Ammon's horn (tissue), 1 donor: ENCODE measurements at places on chromosomes 5 and 9.

GRCh38 chr5:94618029-94618492 is 343 bp downstream of the KIAA0825 start:
- DNase-seq = peak; percentile 75

GRCh38 chr9:123997665-123998277 is 13.8 kb upstream of the LHX2 start:
- DNase-seq = peak; percentile 76

GRCh38 chr9:6702707-6703106 is 55.1 kb upstream of the KDM4C start:
- DNase-seq = no peak

- no peak for DNase-seq
Measured at GRCh38 chr9:33752130-33752637, 43.2 kb upstream of the PRSS3 start.

GRCh38 chr5:111309384-111309783 is 85.2 kb downstream of the CAMK4 start:
- no peak for DNase-seq

- no peak for DNase-seq
Measured at GRCh38 chr5:179621551-179622214, 1.8 kb downstream of the HNRNPH1 start.

GRCh38 chr9:130692321-130692720 is 1.3 kb upstream of the EXOSC2 start:
- peak; percentile 37 for DNase-seq

DNA sequence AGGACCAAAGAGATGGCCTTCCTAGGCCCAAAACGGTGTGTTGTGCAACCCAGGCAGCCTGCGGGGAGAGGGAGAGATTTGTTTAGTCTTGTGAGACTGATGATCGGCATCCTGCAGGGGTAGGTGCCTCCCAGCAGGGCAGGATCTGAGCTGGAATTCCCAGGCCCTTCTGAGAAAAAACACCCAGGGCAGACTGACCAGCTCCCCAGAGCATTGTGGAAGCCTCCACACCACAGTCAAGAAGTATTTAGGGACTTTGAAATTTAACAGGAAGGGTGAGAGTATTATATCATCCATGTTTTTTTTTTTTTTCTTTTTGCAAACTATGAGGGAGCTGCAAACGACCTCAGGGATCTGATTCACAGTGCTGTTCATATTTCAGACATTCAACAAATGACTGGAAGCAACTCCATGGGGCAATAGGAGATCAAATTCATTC is 104.5 kb upstream of the LHFPL2 start:
- no peak for DNase-seq

DNA sequence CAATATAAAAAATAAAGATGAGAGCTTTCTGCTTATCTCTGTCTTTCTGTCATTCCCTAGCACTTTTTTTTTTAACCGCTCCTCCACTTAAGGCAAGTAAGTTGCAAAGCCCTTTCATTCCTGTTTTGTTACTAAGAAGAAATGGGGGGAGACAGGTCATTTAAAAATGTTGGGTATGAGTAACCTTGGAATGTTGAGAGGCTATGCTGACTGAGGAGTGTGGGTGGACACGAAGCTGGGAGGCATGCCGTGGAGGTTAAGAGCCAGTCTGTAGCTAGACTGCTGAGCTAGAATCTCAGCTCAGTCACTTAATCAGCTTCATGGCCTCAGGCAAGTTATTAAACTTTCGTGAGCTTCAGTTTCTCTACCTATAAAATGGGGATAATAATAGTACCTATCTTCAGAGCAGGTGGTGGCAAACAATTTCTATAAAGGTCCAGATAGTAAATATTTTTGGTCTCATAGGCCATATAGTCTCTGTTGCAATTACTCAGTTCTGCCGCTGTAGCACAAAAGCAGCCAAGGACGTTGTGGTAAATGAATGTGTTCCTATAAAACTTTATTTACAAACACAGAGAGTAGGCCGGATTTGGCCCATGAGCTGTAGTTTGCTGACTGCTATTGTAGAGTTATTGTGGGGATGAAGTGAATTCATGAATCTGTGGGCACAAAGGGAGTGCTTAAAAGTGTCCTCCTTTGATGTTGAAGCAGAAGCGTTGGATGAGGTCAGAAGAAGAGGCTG is 220.0 kb downstream of the GABBR2 start:
- DNase-seq = no peak

GRCh38 chr9:7174884-7175283 is 417.1 kb downstream of the KDM4C start:
- DNase-seq = no peak

- no peak for DNase-seq
Measured at GRCh38 chr5:159003045-159004030, 96.4 kb downstream of the EBF1 start.

- DNase-seq = no peak
Measured at GRCh38 chr9:114720086-114720676, 38.2 kb upstream of the TEX48 start.

DNA sequence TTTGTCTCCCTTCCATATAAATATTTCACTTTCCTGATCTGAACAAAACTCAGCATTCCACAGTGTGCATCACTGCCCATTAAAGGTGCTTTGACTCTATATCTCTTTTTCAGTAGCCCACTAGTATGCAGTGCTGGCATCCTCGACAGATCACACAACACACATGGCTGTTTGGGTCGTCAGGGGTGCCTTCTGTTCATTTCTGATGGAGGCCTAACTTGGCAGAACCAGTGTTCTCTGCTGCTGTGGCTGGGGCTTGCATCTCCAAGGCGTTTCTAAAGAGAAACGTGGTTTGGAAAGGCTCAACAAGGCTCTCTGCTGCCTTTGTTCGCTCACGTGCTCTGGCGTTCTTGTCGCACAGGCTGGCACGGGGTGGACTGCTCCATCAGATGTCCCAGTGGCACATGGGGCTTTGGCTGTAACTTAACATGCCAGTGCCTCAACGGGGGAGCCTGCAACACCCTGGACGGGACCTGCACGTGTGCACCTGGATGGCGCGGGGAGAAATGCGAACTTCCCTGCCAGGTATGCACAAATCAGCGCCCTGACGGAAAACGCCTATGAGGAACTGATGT is 97.7 kb upstream of the PRRC1 start:
- peak; percentile 49 for DNase-seq

- DNase-seq = peak; percentile 45
Measured at GRCh38 chr5:142845402-142845921, 75.3 kb downstream of the ARHGAP26 start.

GRCh38 chr5:142870532-142871362 is 100.6 kb downstream of the ARHGAP26 start:
- no peak for DNase-seq

DNA sequence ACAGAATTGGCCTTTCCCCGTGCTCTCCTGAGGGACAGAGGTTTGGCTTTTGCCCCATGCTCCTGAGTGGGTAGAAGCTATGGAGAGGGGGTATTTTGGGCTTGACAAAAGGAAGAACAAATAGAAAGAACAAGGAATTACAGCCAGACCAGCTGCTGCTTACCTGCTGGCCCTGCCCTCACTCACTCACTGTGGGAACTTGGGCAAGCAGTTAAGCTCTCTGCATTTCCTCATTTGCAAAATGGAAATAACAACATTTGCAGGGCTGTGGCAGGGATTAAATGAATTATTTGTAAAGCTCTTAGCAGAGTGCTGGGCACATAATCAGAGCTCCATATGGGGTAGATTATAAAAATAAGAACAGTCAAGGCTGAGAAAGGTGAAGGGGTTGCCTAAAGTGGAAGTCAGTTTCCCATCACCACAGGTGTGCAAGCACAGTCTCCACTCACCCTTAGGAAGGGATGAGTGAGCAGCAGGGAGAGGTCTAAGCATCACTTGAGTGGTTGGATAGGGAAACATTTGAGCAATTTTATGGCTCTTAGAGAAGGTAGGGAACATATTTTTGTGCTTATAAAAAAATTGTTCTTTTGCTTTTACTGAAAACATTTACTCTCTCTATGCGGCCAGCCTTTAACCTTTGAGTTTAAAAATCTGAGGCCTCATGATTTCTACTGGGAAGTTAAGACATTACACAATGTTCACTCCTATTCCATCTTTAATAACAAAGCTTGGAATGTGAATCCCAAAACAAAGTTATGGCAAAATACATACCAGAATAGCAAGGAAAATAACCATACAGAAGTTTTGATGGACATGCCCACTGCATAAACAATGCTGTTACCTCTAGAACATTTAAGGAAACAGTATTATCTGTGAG is 42.8 kb upstream of the LHFPL2 start:
- no peak for DNase-seq

GRCh38 chr5:173534664-173535063 is 81.8 kb downstream of the BOD1 start:
- no peak for DNase-seq

GRCh38 chr5:138745268-138745667 is 8.0 kb upstream of the CTNNA1 start:
- DNase-seq = no peak

DNA sequence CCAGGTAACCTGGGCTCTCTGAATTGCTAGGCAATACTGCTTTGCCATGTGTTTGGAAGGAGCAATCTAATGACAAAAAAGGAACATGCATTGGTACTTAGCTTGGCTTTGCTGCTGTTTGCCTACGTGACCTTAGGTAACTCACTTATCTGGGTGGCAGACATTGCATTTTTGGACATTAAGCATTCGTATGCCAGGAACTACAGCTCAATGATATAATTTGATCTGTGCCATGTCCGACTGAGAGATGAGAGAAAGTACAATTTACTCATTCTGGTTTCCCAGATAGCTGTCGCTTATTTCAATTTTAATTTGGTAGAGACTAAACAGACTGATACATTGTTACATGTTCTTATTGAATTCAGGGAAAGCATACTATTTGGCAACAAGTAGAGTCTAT is 63.2 kb upstream of the FRRS1L start:
- no peak for DNase-seq

DNA sequence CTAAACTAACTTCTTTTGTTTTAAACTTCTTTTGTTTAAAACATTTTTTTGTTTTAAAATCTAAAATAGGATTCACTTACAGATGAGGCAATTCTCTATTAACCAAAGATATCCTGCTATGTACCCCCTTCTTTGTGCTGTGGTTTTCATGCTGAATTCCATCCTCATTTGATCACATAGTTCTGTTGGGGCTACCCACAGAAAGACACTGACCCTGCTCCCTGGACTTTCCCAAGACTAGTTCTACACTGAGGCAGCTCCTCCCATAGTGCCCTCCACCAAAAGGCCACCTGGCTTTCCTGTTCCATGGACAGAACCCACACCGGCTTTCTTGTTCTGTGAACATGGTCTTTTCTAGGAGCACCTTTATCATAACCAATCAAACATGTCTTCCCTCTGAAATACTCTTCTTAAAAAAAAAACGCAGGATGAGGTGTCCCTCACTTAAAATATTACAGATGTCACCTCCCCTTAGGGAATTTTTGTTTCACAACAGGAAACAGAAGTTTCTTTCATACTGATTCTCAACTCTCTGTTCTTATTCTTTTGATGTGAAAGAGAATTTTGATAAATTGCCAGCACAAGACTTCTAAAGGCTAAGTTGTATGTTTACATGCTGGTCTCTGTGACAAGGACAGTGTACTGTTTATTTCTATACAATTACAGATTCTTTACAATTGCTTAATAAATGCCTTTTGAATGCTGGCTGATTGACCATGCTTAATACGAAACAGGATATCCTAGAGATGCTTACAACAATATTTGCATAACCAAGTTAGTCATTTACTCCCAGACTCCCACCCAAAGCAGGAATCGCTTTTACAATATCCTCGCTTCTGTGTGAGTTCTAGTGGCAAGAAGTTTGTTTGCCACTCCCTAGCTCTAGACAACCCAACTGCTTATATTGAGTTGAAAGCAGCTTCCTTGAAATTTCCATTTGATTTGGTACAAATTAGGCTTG is 300.4 kb downstream of the DTWD2 start:
- no peak for DNase-seq

- DNase-seq = no peak
Measured at GRCh38 chr5:33371660-33372059, 69.1 kb upstream of the TARS1 start.

DNA sequence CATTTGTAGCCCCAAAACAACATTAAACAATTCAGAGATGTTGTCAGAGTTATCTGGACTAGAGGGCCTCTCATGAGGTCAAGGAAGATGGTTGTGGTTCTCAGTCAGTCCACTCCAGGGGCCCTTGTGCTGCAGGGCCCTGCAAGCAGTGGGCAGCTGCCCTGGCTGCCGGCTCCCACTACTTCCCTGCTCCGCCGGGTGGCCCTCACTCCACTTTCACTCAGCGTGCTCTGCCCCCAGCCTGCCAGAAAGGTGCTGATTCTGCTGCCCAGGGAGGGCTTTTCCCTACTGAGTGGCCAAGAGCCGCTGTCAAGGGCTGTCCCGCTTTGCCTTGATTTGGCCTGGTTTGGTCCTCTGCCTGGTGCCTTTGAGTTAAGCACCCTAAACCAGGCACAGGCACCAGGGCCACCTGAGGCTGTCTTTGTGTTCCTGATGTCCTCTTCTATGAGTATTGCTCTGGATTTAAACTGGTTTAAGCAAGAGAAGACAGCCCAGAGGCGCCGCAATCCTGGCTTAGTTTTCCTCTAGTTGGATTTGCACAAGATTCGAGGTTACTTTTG is 117.2 kb downstream of the GADD45G start:
- DNase-seq = no peak

DNA sequence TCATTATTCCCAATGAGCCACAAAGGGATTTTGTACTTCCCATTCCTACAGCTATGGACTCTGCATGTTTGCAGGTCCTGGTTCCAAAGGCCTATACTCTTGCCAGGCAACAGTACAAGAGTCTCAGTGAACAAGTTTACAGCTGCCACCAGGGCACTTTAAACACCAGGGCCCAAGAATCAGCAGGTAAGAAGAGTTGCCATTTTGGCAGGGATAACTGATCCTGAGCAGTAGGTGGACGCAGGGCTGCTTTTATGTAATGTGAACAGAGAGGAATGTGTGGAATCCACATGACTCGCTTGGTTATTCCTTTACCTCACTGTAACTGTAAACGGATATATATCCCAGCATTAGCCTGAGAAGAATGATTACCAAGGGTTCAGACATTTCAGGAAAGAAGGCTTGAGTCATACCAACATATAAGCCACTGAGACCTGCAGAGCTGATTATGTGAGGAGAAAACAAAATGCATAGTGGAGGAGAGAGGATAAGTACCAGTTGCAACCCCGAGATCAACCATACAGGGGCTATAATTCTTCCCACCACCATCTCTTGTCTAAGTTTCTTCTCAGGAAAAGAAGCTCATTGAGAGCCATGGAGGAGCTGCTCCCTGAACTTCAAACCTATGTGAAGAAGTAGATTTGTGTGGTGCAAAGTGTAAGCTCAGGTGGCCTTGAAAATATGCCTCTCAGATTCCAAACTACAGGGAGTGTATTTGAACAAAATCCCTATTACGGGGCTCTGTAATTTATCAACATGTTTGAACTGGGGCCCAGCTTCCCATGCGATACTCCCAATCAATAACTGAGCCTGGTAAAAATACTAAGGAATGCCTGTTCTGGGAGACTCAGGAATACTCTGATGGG is 24.6 kb downstream of the RAPGEF6 start:
- DNase-seq = no peak

GRCh38 chr5:26889815-26890214 is 148.6 kb downstream of the CDH9 start:
- DNase-seq = peak; percentile 21

GRCh38 chr5:128441941-128442350 is 96.1 kb downstream of the FBN2 start:
- no peak for DNase-seq
